ENCODE measurements at places on chromosomes 16 and 17. TPM values are rescaled to one million over a fixed set of nuclear protein-coding genes. Genes with fewer than 3 reads are reported as not detected.
A peak's percentile ranks its signal among the peaks of the same experiment; 100 is the strongest.

DNA sequence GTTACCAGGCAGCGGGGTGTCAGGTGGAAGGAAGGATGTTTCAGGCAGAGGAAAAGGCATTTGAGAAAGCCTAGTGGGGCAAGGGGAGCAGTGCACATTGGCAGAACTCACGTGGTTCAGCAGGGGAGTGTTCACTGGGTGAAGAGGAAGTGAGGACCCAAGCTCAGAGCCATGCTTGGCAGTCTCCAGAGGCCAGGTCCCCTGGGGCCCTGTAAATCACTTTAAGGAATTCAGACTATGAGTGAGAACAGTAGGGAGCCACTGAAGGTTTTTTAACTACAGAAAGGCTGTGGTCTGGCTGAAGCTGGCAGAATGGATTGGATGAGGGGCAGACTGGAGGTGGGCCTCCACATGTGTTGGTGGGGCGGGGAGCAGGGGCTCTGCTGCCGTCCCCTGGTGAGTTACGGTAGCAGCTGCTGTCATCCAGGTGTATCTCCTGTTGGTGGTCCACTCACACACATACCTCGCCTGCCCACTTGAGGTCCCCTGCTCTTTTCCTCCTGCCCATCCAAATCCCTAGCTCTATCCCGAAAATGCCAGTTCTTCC lies 5.1 kb downstream of the CLEC16A start:
- DNase-seq: peak; percentile 66
- no peaks in the 10 kb centered on the region for H3K27me3 ChIP-seq
- peaks cover 62% of the 10 kb centered on the region for H3K4me1 ChIP-seq

GRCh38 chr17:79023886-79024771 lies at the start of gene C1QTNF1:
Gene C1QTNF1, plus strand, starts transcription at chr17:79024169. Its CDS starts 19,800 bp downstream, at chr17:79043969.
- DNase-seq: no peak
- H3K27me3 ChIP-seq: peaks cover 63% of the 10 kb centered on the region
- peaks cover 13% of the 10 kb centered on the region for H3K4me1 ChIP-seq
- no peaks in the 10 kb centered on the region for H3K36me3 ChIP-seq
- peak within 1 kb of the TSS; percentile 58 for H3K4me3 ChIP-seq

DNA sequence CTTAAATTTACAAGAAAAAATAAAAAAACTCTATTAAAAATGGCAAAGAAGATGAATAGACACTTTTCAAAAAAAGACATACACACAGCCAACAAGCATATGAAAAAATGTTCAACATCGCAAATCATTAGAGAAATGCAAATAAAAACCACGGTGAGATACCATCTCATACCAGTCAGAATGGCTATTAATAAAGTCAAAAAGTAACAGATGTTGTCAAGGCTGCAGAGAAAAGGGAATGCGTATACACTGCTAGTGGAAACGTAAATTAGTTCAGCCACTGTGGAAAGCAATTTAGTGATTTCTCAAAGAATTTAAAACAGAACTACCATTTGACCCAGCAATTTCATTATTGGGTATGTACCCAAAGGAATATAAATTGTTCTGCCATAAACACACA lies 31.4 kb downstream of the CAPNS2 start:
- H3K36me3 ChIP-seq: no peaks in the 10 kb centered on the region
- peaks cover 3% of the 10 kb centered on the region for H3K27me3 ChIP-seq
- H3K4me3 ChIP-seq: no peak overlapping the region
- H3K27ac ChIP-seq: no peak overlapping the region
- DNase-seq: no peak

DNA sequence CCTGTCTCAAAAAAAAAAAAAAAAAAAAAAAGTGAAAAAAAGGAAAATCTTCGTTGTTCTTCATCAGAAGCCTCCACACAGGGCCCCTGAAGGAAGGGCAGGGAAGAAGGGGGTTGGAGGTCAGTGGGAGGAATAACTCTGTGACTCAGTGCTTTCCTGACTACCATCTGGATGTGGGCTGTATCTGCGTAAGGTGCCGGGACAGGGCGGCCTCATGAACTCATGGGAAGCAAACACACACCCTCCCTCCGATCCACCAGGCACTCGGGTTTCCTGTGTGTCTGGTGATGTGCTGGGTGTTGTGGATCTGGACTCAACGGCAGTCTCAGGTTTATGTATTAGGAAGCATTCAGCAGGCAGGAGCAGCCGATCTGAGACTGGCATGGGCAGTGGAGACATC lies 691.6 kb downstream of the WWOX start:
- H3K4me3 ChIP-seq: no peak overlapping the region
- DNase-seq: no peak
- peaks cover 88% of the 10 kb centered on the region for H3K4me1 ChIP-seq
- H3K27ac ChIP-seq: peak overlapping the region; percentile 94

DNA sequence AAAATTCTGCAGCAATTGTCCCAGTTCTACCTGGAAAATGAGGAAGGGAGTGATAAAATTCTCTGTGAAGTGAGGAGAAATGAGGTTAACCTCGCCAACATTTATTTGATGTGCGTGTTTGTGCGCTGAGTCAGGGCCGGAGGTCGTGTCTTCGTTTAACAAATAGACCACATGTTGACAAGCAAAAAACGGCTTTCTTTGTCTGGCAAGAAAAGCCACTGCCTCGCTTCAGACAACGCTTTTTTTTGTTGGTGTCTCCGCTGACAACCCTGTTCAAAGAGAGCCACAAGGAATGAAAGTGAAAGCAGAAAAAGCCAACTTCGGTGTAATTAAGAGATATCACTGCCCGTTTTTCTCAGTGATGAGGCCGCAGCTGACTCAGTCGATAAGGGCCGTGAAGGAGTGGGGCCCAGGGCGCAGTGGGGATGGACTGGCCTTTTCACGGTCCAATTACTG lies 510.6 kb downstream of the CDH13 start:
- H3K4me1 ChIP-seq: peaks cover 5% of the 10 kb centered on the region
- no peak overlapping the region for H3K27ac ChIP-seq
- peak overlapping the region; percentile 46 for H3K4me3 ChIP-seq
- DNase-seq: peak; percentile 16
- no peaks in the 10 kb centered on the region for H3K36me3 ChIP-seq

GRCh38 chr17:7437369-7437863 lies 1.9 kb upstream of the FGF11 start:
- peak overlapping the region; percentile 24 for H3K27ac ChIP-seq
- H3K4me1 ChIP-seq: peaks cover 45% of the 10 kb centered on the region
- H3K27me3 ChIP-seq: peaks cover 39% of the 10 kb centered on the region
- DNase-seq: no peak
- peaks cover 20% of the 10 kb centered on the region for H3K36me3 ChIP-seq

DNA sequence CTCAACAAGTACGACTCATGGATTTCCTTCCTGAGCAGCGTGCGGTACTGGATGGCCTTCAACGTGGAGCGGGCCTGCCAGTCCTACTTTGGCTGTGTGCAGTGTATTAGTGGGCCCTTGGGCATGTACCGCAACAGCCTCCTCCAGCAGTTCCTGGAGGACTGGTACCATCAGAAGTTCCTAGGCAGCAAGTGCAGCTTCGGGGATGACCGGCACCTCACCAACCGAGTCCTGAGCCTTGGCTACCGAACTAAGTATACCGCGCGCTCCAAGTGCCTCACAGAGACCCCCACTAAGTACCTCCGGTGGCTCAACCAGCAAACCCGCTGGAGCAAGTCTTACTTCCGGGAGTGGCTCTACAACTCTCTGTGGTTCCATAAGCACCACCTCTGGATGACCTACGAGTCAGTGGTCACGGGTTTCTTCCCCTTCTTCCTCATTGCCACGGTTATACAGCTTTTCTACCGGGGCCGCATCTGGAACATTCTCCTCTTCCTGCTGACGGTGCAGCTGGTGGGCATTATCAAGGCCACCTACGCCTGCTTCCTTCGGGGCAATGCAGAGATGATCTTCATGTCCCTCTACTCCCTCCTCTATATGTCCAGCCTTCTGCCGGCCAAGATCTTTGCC lies 9.0 kb downstream of the HAS3 start:
- H3K36me3 ChIP-seq: peaks cover 21% of the 10 kb centered on the region
- no peak overlapping the region for H3K27ac ChIP-seq
- H3K4me1 ChIP-seq: peaks cover 3% of the 10 kb centered on the region
- H3K27me3 ChIP-seq: no peaks in the 10 kb centered on the region

DNA sequence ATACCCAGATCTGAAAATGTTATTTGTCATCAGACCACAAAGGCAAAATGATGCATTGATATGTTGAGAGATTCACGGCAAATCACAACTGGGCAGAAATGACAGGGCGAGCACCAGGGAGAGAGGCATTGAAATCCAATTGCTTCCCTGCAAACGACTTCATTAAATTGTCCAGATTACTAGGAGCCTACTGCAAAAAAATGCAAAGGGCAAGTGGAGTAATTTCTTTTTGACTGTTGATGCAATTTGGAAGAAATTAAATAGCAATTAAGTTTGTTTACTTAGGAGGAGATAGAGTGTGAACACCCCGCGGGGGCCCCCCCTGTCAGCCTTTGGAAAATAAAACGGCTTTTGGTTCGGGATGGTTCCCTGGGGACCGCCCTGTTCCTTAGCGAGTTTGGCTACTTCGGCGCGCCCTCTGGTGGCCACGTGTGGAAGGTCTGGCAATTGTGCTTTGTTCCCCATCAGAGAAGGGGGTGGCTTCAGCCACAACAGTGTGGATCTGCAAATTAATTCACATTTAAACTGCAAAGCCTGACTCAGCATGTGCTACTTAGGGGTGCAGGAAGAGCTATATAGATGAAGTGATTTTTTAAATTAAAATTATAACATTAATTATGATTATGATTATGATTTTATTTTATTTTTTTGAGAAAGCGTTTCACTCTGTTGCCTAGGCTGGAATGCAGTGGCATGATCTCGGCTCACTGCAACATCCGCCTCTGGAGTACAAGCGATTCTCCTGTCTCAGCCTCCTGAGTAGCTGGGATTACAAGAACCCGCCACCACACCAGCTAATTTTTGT lies 14.5 kb upstream of the TMC7 start:
- no peak overlapping the region for H3K27ac ChIP-seq

HLF gene
- total RNA-seq: 2.8 TPM

MT1F gene
- total RNA-seq: 15.8 TPM

GRAPL gene
- total RNA-seq: 9.2 TPM

DRC3 gene
- total RNA-seq: not detected
